ENCODE measurements at places on chromosomes 11 and 22.

- peak; percentile 92 for DNase-seq
Observed at GRCh38 chr11:393219-394033, 583 bp upstream of the PKP3 start.

- peak; percentile 63 for DNase-seq
Observed at GRCh38 chr11:66124564-66124963, 54.5 kb downstream of the PACS1 start.

- DNase-seq: peak; percentile 79
Observed at GRCh38 chr11:19953909-19954308, 206.4 kb downstream of the DBX1 start.

GRCh38 chr11:100769165-100769564 lies 82.1 kb downstream of the ARHGAP42 start:
- no peak for DNase-seq

GRCh38 chr11:118846181-118846935 lies 37.3 kb upstream of the CXCR5 start:
- DNase-seq: no peak

Measured in EL (cell line).